ENCODE measurements at places on chromosomes 11 and 22. TPM values are rescaled to one million over a fixed set of nuclear protein-coding genes. Genes with fewer than 3 reads are reported as not detected.

The SPI1 gene
- polyA plus RNA-seq, result 0.14 TPM

The ENTHD1 gene
- polyA plus RNA-seq, result not detected

The ALG8 gene
- 59.0 TPM for polyA plus RNA-seq

The CD3D gene
- not detected for polyA plus RNA-seq

The CCDC89 gene
- not detected for polyA plus RNA-seq

DNA sequence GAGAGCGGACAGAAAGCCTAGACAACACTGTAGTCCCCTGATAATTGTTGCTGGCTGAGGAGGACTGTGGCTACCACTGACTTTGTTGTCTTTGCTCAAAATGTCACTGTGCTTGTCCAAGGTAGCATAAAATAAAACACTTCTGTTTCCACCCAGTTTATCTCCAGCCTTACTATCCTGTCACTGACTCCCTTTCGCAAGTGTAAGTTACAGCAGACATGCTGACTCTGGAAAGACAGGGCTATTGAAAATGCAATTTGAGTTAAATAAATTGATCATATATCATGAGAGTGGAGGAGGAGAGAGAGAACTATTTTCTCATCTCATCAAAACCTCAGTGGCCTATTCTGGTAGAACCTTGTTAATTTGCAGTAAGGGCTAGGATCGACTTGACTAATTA lies 138.0 kb upstream of the KIRREL3 start:
- no peak for DNase-seq

- DNase-seq, result no peak
Observed at GRCh38 chr11:122160841-122161590, 45.0 kb upstream of the BLID start.

DNA sequence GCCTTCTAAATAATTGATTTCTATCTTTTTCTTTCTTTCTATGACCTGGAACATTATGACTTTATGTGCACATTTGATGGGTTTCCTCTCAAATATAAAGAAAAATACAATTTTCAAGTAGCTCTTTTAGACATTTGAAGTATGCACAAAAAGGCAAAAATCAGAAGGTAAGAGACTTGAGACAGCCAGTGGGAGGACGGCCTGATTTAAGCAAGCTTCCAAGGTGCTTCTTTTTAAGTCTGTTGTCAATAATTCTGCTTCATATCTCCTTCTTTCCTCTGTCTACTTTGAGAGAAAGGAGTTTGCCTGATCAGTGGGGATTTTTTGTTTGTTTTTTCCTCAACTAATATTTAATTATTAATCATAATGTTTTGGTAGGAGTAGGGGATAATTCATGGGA lies 188.2 kb upstream of the ARHGAP20 start:
- DNase-seq, result no peak

DNA sequence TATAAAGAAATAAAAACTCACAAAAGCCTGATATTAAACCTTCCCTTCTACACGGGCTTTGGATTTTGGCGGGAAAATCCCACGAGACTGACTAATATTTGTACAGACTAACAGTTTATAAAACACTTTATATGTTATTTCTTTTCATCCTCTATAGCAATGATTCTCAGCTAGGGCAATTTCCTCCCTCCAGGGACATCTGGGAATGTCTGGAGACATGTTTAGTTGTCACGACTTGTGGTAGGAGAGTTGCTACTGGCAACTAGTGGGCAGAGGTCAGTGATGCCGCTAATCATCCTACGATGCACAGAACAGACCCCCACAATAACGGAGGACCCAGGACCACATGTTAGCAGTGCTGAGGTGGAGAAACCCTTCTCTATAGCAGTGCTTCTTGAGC lies 304.8 kb upstream of the PITPNB start:
- DNase-seq, result no peak

DNA sequence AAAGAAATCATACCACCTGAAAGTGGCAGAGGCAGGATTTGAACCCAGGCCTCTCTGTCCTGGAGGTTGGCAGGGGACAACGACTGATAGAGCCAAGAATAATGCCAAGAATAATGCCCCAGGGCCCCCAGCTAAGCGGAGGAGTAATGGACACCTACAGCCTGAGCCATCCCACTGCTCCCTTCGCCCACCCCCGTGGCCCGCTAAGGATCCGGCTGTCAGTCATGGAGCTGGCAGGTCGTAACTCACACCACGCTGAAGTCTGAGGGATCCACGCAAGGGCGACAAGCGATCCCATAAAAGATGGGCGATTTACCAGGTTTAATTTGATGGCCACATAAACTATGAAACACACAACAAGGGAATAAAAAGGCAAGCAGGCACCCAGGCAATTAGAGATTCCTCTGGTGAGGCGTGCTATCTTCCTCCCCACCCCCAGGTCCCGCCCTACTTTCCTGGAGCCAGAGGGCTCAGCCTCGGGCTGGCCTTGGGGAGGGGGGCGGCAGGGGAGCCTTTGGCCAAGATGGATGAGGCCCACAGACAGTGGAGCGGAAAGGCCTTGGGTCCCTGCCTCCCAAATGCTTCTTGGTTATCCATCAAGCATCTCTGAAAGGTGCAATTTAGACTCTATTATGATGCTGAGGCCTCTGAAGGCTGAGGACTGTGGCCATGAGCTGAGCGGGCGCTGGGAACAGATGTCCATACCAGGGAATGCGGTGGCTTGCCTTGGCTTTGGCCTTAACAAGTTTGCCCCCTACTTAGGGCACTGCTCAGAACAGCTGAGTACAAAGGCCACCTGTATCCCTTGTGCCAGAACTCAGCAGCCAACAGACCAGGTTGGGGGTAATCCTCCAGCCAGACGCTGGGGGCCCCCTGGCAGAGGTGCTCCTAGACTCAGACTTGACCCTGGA lies 55.2 kb downstream of the MACROD1 start:
- no peak for DNase-seq

DNA sequence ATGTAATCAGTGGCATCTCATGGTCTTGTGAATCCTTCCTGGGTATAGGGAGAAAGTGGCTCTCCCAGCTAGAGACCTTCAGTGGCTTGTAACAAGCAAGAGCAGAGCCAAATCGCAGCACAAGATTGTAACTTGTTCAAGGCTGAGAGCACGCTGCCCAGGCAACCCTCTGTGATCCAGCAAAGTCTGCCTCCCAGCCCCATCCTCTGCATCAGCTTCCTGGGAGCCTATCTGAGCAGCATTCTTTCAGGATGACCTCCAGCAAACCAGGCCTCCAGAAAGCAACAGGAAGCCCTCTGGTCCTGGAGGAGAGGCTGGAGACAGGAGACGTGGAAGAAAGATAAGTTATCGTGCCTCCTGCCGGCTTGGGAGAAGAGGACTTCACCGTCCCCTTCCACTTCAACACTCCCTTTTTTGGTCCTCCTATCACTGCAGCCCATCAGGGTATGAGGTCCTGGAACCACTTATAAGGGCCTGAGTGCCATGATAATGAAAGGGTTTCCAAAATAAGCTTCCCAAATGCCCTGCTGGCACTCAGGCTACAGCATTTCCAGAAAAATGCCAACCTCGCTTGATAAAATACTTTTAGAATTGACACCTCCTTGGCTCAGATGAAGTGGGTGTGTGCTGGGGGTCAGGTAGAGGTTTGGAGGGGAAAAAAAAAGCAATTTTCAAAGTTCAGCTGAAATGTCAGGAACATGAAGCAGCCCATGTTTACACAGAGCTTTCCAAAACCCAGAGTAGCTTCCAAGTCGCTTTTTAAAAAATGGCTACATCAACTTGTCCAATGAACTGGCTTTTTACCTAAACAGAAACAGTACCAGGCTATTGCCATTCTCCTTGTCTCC lies 80.2 kb downstream of the PLEKHA7 start:
- DNase-seq, result no peak

GRCh38 chr22:37570661-37570976 lies 9.3 kb downstream of the LGALS2 start:
- no peak for DNase-seq

DNA sequence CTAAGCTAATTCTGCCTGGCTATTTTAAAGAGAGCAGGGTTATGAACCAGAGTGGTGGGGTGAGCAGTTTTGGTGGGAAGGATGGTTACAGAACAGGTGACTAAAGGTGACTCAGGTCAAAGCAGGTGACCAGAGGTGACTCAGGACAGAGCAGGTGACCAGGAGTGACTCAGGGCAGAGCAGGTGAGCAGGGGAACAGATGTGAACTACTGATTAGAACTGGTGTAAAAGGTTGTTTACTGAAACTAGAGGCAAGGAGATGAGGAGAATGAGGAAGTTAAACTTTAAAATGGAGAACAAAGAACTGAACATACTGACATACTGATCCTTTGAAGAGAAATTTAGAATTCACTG lies 15.4 kb upstream of the HYLS1 start:
- no peak for DNase-seq

DNA sequence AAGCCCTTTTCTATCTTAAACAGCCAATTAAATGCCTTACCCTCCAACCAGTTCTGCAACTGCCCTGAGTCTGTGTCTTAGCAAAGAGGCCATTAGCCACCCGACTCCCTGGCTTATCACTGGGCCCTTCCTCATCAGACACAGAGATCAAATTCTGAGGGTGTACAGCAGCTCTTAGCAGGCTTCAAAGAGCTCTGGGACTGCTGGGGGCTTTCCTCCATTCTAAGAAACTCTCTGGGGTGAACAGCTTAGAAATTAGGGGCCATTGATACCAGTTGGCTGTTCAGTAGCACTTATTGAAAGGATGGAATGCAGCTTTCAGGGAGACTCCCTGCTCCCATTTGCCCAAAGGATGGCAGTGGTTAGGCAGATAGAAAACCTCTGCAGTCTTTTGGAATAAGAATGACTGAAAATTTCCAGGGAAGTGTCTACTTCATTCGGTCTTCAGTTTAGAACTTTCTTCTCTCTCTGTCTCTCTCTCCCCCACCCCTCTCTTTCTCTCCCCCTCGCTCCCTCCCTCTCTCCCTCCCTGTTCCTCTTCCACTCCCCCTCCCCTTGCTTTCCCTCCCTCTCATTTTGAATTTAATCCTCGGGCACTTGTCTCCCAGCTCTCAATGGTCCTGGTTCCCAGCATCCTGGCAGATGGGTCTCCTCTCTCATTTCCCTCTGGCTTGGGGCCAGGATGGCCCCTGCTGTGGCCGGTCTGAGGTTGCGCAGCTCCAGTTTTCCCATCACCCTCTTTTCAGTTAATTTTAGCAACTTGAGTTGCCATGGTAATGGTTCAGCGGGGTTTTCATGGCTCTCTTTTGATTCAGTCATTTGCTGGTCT lies 76.4 kb downstream of the COMMD9 start:
- DNase-seq, result no peak

DNA sequence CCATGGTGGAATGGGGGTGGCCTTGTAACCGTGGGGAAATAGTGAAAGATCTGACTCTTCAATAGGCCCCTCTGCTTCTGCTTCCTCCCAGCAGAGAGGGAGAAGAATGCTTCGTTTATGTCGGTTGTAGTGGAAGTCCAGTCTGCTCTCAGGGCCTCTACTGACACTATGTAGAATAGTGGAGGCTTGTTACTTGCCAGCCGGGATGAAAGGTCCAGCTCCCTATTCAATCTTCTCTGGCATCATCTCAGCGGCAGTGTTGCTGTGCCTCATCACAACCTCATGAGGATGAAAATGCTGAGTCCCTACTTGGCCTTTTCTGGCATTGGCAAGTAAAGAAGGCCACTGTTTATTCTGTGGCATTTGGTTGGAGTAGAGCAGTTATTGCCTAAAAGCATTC lies 820.9 kb upstream of the TENM4 start:
- no peak for DNase-seq

GRCh38 chr11:643849-644738 lies 7.0 kb downstream of the DRD4 start:
- DNase-seq, result no peak

DNA sequence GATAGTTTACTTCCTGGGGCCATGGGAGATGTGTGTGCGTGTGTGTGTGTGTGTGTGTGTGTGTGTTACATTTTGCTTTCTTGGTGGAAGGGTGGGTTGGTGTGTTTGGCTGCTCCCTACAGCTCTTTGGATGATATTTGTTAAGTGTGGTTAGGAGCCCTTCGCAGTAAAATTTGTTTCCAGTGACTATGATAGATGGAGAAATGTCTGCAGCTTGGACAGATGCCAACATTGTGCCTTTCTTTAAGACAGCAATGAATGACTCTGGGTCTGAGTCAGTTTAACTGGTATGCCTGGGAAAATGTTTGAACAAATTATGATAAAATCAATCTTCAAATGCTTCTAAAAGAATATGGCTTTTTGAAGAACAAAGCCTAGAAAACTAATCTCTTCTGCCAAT lies 102.7 kb upstream of the TRPC6 start:
- DNase-seq, result peak; percentile 31

DNA sequence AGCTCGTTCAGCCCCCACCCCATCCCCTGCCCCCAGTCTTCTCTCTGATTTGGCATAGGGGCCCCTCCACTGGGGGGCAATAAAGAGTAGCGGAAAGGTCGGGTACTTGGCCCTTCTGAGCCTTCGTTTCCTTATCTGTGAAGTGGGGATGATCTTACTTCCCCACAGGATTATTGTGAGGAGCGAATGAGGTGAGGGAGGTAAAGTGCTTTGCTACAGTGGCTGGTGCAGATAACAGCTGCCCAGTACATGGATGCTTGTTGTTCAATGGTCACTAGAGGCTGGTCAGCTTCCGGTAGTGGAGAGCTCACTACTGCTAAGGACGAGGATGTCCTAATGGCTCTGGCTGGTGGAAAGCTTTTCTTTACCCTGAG lies 101.2 kb downstream of the CEP164 start:
- DNase-seq, result no peak

- DNase-seq, result no peak
Observed at GRCh38 chr11:129444274-129444673, 68.6 kb downstream of the BARX2 start.

DNA sequence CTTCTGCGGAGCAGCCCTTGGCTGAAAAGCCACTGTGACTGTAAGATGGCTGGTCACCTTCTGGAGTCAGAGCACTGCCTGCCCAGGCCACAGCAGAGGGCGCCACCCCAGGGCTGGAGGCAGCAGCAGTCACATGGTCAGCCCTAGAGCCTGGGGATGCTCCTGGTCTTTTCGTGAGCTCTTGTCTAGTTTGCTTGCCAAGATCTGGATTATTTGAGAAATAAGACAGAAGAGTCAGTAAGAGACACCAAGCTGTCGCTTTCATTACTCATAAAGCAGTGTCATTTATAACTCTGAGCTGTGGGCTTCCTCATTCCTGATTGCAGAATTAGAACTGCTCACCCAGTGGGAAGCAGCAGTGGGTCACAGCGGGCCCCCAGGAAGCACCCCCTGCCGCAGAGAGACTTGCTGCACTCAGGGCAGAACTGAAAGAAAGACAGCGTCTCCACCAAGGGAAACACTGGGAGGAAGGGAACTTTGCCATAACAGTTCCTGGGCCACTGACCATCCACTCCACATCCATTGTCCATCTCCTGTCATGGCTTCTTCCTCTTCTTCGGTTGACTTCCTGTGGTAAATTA lies 56.7 kb downstream of the PPP6R2 start:
- DNase-seq, result peak; percentile 49

- no peak for DNase-seq
Observed at GRCh38 chr11:104908186-104908531, 9.9 kb upstream of the CASP12 start.
